Caco-2 (cell line): ENCODE measurements at places on chromosomes 7 and 10. TPM values are rescaled to one million over a fixed set of nuclear protein-coding genes. Genes with fewer than 3 reads are reported as not detected.

- DNase-seq: no peak
Measured at GRCh38 chr7:54780490-54780889, 21.5 kb upstream of the SEC61G start.

Gene CYP26C1
- 0.09 and 0.16 TPM in 2 replicates for total RNA-seq

DNA sequence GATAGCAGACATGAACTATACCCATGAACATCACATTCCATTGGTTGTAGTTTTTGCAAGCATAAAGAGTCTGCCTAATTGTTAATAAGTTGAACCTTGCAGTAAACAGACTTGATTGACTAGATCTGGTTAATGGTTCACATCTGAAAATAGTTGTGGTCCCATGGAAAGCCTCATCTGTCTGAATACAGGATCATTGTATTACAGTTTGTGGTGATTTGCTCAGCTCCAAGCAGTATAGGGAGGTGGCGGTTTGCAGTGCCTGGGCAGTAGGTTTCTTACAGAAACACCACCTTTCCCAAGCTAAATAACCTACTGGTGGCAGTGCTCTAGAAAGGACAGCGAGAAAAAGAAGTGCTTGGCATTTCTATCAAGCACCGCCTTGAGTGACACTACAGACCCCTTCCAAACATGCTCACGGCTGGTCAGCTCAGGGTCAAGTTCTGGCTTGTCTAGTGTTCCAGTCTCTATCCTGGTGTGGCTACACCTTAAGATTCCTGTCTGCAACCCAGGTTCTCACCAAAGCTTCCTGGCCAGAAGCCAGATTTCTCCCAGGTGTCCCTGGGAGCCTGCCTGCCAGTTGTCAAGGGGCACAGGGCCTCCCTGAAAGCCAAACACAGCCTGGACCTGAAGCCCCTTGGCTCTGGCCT lies 119.9 kb downstream of the FANK1 start:
- DNase-seq: no peak

DNA sequence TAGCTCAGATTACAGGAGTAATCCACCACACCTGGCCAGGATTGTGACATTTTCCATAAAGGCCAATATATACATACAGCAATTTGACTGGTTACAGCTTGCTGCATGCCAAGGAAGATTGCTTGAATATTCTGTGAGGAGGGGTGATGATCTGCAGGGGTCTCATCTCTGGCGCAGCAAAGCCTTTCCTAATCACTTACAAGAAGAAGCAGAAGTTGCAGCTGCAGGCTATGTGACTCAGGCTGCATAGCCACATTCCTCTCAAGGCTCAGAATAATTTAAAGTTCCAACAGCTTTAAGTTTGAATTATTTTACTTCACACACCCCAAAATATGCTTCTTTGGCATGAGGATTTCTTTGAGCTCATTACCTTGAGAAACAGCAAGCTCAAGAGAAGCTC lies 11.4 kb upstream of the RASGEF1A start:
- no peak for DNase-seq

GRCh38 chr10:125158601-125159485 lies 1.5 kb downstream of the CTBP2 start:
- no peak for DNase-seq

DNA sequence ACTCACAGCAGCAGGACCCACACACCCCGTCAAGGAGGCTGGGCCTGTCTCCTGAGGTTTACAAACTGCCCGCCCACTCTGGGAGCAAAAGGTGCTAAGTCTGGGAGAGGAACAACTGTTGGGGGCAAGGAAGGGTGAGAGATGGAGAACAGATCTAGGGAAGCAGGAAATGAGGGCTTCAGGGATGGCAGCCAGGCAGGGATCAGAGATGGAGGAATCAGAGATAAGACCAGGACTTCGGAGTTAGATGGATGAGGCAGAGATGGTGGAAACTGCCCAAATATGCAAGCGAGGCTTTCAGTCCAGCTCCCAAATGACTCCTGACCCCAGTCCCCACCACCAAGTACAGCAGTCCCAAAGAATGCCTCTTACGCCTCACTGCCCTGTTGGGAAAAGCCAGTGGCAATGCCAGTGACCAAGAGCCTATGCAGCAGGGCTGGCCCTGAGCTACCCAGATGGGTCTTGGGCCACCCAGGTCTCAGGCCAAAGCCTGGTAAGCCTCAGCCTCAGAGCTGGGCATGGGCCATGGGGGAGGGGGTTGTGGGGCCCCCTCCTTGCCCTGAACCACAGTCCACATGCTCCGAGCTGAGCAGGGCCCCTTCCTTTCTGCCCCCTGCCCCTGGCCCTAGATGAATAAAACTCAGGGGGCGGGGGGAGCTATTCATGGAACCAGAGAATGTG lies 39.5 kb upstream of the SLF2 start:
- DNase-seq: no peak

- DNase-seq: no peak
Measured at GRCh38 chr7:26393818-26394217, 102.2 kb downstream of the SNX10 start.

DNA sequence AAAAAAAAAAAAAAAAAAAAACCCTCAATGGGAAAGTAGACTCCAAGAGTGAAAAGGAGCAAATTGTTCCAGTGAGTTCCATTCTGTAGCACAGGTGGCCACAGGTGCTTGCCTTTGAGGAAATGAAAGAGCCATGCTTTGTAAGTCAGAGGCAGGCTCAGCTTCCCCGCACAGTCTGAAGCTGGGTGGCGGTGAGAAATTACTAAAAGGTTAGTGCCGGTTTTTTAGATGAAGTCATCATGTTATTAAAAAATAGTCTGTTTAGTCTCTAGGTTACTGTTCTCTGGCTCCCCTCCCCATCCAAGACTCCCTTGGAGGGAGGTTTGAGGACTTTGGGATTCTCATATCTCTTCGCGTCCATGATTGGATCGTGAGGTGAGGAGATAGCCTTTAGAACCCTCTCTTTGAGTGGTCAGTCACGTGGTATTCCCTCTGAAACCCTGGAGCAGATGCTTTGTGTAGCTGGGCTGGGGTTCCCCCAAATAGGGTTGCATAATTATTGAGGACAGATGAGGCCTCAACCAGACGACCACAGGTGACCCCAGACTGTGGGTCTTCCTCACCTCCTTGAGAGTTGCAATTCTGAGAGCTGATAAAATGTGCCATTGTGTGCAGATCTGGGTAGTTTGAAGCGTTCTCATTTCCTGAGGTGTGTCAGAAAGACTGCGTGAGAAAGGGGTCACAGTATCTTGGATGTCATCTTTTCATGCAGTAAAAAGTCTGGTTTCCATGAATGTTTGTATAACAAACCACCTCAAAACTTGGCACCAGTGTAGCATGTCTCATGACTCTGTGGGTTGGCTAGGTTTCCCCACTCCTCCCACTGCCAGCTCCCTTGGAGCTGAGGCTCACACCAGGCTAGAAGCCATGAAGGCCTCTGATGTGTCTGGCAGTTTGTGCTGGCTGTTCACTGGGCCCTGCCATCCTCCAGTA lies 27.1 kb downstream of the OGDH start:
- no peak for DNase-seq

GRCh38 chr7:23467291-23467805 lies 2.9 kb downstream of the IGF2BP3 start:
- DNase-seq: no peak

GRCh38 chr10:100506596-100507356 lies 12.9 kb downstream of the SEC31B start:
- no peak for DNase-seq

GRCh38 chr10:98950106-98950505 lies 285.5 kb downstream of the HPSE2 start:
- no peak for DNase-seq

DNA sequence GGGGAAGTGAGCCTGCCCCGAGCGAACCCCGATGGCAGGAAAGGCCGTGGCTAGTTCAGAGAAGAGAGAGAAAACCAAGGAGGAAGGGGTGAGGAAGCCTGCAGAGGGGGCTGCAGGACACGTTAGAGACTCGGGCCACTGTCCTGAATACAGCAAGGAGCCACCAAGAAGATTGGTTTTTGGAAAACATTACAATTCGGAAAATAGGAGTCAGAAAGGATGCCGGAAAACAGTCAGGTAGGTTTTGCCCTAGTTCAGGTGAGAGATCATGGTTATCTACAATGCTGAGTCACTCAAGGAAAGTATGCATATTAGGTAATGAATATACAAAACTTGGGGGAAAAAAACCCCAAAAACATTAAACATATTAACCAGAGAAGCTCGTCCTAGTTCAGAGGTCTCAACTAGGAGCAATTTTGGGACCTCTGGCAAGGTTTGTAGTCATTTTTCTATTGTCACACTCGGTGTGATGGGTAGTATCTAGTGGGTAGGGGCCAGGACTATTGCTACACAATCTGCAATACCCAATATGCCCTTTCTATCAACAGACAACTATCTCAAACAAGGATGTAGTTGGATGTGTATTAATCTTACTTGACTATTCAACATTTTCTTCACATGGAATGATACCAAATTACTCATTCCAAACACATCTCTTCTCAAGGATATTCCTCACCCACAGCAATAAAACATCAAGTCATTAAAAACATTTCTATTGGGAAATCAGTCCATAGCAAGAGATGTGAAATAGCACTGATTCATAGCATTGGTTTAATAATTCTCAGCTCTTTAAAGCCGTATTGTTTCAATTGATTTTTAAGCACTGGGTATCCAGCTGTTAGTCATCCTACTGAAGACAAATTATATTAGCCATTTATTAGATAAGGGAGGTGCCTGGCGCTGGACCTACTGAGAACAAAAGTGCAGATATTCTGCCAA lies 74.4 kb upstream of the RSU1 start:
- DNase-seq: peak; percentile 56

DNA sequence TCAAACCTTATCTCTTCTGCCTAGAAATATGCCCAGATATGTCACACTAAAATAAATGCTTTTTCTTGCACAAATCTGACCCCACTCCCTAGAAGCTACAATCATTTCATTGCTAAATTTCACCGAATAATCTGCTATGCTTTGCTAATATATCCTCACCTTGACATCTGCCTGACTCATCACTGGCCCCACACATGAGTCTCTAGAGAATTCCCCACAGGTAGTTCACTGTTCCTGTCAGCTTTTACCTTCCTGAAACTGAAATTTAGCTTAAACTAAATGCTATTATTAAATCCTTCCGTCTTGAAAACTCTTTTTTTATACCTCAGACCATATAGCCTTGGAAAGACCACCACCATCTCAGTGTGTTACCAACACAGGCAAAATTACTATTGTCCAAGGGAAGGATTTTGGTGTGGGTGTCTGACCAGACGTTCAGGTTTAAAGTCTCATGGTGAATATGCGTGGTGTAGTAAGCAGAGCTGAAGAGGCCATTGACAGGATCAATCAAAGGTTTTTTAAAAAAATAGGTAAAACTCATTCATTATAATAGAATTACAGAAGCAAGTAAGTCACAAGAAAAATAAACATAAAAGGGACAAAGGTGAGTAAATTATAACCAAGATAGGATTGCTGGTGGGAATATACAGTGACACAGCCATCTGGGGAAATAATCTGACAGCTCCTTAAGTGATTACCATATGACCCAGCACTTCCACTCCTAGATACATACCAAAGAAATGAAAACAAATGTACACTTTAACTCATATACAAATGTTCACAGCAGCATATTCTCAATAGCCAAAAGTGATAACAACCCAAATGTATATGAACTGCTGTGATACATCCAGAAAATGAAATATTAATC lies 173.5 kb downstream of the KMT2E start:
- DNase-seq: no peak

DNA sequence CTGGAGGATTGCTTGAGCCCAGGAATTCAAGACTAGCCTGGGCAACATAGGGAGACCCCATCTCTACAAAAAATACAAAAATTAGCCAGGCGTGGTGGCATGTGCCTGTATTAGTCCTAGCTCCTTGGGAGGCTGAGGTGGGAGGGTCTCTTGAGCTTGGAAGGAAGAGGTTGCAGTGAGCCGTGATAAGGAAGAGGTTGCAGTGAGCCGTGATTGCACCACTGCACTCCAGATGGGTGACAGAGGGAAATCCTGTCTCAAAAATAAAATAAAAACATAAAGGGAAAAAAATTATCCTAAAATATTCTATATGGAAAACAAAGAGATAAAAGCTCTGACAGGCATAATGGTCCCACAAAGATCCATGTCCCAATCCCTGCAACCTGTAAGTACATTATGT lies 87.9 kb upstream of the KAT6B start:
- DNase-seq: no peak

Gene CCL24
- total RNA-seq: not detected in 2 replicates

GRCh38 chr7:34165466-34165865 lies 260.1 kb downstream of the BMPER start:
- DNase-seq: no peak

DNA sequence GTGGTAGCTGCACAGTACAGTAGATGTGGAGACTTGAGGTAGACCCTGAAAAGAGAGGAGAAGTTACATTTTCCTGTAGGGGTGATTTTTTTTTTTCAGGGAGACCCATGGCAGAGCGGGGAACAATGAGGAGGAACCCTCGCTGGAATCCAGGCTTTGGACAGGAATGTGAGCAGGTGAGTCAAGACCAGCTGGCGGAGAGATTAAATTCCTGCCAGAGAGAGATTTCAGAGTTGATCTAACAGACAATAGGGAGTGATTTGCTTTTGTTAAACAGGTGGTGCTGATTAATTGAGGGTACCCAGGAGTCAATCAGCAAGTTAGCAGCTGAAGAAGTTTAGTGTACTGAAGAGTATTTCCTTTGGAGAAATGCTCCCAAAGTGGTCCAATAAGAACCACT lies 41.6 kb upstream of the MINDY3 start:
- DNase-seq: no peak

Gene ATRNL1
- not detected in 2 replicates for total RNA-seq

GRCh38 chr7:104252409-104253134 lies 44.8 kb upstream of the ORC5 start:
- DNase-seq: peak; percentile 52

- DNase-seq: no peak
Measured at GRCh38 chr10:24459836-24460235, 250.9 kb downstream of the KIAA1217 start.

Gene FFAR4
- 2.5 and 2.7 TPM in 2 replicates for total RNA-seq

- no peak for DNase-seq
Measured at GRCh38 chr10:87918254-87918859, 54.9 kb downstream of the PTEN start.

GRCh38 chr7:44622342-44623151 lies 16.1 kb downstream of the OGDH start:
- DNase-seq: no peak

DNA sequence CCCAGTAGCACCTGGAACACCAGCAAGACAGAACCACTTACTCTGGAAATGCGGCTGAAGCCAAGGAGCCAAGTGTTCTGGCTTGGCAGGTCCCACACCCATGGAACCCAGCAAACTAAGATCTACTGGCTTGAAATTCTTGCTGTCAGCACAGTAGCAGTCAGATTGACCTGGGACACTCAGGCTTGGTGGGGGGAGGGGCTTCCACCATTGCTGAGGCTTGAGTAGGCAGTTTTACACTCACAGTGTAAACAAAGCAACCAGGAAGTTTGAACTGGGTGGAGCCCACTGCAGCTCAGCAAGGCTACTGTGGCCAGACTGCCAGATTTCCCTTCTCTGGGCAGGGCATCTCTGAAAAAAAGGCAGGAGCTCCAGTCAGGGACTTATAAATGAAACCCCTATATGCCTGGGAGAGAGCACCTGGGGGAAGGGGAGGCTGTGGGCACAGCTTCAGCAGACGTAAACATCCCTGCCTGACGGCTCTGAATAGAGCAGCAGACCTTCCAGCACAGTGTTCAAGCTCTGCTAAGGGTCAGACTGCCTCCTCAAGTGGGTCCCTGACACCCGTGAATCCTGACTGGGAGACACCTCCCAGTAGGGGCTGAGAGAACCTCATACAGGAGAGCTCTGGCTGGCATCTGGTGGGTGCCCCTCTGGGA lies 121.2 kb downstream of the MTERF1 start:
- peak; percentile 69 for DNase-seq

Gene SYT15
- total RNA-seq: 0.43 and 0.60 TPM in 2 replicates
